ENCODE measurements at places on chromosomes 1 and 21.

- no peak for DNase-seq
Observed at GRCh38 chr1:8911416-8912309, 33.2 kb upstream of the ENO1 start.

GRCh38 chr1:66033781-66034180 is 241.1 kb downstream of the PDE4B start:
- DNase-seq: no peak

DNA sequence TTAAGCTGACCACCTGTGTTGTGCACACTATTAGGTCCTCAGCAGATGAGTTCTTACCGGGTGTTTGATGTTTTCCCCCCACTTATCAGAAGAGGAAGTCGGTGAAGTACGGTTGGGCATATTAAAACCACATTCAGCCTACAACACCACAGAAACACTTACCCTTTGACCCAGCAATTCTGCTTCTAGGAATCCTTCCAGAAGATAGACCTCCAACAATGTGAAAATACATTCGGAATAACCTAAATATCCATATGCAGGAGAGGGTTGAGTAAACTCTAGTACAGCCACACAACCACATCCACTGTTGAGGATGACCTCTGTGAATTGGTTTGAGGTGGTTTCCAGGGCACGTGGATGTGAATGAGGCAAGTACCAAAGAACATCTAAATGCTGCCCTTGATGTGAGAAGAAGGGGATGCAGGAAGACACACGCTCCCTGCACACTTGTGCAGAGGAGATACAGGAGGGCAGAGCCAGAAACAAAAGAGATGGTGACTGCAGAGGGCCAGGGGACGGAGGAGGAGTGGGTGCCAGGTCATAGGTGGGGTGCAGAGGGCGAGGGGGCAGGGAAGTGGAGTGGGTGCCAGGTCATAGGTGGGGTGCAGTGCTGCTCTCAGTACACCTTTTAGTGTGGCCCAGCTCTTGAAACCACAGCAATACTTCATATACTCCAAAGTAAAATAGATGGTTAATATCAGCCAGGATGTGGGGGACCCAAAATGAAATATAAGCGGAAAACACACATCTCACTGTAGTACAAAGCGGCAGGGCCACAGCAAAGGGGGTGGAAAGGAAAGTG is 12.8 kb downstream of the ADARB1 start:
- DNase-seq: no peak

DNA sequence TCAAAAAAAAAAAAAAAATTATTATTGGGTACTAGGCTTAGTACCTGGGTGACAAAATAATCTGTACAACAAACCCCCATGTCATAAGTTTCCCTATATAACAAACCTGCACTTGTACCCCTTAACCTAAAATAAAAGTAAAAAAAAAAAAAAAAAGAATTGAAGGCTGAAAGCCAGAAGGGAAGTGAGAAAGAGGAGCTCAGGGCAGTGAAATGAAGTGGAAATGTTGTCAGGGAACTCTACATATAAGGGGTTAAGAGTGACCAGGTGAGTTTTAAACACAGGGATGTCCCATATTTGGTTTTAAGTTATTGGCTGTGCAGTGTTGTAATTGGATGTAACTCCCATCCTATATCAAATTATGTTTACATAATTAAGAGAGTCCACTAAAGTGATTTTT is 85.7 kb upstream of the ABCD3 start:
- DNase-seq: no peak

GRCh38 chr1:4048921-4049320 is 148.8 kb upstream of the C1orf174 start:
- no peak for DNase-seq

- DNase-seq: no peak
Observed at GRCh38 chr1:236401698-236402097, 7.6 kb downstream of the EDARADD start.

DNA sequence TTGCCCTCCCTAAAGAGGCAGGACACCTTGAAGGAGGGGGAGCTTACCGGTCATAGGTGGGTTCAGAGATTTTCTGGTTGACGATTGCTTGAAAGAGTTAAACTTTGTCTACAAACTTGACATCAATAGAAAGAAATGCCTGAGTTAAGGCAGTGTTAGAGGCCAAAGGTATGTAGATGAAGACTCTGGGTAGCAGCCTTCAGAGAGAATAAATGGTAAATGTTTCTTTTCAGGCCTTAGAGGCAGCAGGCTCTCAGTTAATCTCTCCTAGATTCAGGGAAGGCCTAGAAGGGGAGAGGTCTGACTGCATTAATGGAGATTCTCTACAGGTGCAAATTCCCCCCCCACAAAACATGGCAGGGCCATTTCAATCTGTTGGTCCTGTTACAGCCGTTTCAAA is 27.7 kb downstream of the MX1 start:
- DNase-seq: no peak

DNA sequence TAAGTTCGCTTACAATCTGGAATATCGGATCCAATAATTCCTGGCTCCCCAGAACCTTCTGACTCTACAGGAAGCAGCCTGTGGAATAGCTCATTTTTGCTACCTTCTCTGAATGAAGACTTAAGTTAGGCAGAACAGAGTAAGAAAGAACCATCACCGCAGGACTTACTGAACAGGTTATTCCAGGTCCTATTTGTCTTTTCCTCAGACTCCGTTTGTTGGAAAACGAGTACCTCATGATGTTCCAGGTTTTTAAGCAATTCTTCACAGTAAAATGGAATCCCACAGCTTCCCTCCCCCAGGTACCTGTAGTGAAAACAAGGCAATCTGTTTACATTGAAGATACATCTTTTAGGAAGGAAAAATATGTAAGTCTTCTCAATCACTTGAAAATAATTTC is 59.8 kb downstream of the ADCY10 start:
- no peak for DNase-seq

- DNase-seq: no peak
Observed at GRCh38 chr1:223386013-223386412, 7.2 kb upstream of the CCDC185 start.

GRCh38 chr1:76330991-76331603 is 256.6 kb downstream of the ST6GALNAC3 start:
- DNase-seq: peak; percentile 32

DNA sequence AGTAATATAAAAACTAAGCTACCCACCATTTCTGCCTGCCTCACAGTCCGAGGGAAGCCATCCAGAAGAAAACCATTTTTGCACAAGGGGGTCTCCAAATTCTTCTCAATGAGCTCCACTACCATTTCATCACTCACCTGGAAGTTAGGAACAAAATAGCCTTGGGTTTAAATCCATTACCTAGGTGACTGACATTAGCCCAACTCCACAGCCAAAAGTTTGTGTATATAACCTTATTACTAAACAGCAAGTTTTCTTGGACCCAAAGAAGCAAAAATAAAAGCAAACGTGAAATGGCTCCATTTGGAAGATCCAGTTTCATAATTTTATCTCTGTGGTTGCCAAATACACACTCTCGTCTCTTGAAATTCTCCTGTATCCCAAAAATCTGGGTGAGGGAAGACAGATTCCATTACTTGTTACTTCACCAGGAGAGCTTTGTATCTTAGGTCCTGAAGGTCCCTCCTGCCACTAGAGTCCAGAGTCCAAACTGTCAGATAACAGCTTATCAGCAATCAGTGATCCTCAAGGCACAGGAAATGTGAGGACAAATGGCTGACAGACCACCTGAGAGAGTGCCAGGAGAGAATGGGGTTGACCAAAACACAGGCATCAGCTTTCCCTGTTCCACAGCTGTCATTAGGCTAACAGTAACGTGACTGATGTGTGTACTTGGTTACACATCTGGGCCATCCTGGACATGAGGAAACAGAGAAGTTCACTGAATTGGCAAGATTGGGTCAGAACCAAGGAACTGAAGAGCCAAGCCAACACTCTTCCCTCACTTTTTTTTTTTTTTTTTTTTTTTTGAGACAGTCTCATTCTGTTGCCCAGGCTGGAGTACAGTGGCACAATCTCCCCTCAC is 14.9 kb downstream of the AK2 start:
- DNase-seq: no peak

GRCh38 chr1:204361781-204362180 is 2.1 kb upstream of the PLEKHA6 start:
- no peak for DNase-seq

DNA sequence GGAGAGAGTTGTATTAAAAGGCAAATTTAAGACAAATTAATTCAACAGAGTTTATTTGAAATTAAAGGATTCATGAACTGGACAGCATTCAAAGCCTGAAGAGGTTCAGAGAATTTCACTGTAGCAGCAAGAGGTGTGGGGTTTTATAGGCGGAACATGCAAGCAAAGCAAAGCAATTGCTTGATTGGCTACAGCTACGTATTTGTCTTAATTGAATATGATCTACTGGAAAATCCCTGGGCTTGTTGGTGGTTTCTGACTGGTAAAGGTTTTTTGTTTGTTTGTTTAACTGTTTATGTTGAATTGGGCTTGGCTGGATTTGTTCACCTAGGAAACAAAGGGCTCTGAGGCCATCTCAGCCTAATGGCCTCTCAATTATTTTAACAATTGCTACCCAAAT is 61.5 kb downstream of the KCNK1 start:
- no peak for DNase-seq

GRCh38 chr1:208308221-208308620 is 64.0 kb upstream of the PLXNA2 start:
- DNase-seq: no peak

DNA sequence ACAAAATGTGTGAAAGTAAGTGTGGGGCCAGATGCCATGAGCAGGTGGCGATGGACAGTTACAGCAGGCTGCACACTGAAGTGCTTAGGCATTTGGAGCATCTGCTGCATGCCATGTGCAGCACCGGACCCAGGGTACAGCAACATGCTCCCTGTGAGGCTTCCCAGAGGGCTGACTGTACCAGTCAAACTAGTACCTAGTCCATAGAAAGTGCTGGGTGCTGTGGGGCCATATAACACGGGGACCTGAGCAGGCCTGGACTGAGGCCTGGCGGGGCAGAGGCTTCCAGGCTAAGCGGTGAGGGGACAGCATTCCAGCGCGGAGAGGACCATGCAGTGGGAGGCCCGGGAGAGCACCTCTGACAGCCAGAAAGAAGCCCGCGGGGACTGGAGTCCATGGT is 29.9 kb upstream of the PKP1 start:
- no peak for DNase-seq

- DNase-seq: no peak
Observed at GRCh38 chr21:26007951-26008498, 162.5 kb downstream of the APP start.

GRCh38 chr1:97143236-97143882 is 421.8 kb downstream of the PTBP2 start:
- no peak for DNase-seq

DNA sequence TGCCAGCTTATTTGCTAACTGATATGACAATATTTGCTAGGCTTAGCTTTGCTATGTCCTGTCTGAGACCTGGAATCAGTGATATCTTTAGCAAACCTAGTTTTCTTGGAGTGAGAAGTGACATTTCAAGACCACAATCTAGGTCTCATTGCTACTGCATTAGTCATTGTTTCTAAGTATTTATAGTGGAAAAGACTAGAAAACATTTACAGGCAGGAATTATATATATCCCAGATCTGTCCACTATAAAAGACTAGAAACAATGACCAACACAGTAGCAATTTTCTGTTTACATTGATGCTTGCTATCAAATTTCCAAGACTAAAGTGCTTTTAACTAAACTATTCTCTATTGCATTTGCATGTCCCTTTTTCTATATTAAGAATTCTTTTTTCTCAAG is 5.0 kb upstream of the RGS18 start:
- DNase-seq: no peak

DNA sequence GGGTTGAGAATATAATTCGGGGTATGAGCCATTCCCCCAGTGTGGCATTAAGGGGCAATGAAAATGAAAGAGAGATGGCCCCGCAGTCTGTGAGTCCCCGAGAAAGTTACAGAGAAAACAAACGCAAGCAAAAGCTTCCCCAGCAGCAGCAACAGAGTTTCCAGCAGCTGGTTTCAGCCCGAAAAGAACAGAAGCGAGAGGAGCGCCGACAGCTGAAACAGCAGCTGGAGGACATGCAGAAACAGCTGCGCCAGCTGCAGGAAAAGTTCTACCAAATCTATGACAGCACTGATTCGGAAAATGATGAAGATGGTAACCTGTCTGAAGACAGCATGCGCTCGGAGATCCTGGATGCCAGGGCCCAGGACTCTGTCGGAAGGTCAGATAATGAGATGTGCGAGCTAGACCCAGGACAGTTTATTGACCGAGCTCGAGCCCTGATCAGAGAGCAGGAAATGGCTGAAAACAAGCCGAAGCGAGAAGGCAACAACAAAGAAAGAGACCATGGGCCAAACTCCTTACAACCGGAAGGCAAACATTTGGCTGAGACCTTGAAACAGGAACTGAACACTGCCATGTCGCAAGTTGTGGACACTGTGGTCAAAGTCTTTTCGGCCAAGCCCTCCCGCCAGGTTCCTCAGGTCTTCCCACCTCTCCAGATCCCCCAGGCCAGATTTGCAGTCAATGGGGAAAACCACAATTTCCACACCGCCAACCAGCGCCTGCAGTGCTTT is 9.4 kb downstream of the PROX1 start:
- DNase-seq: no peak

GRCh38 chr21:44962403-44962966 is 22.7 kb downstream of the SLX9 start:
- no peak for DNase-seq

DNA sequence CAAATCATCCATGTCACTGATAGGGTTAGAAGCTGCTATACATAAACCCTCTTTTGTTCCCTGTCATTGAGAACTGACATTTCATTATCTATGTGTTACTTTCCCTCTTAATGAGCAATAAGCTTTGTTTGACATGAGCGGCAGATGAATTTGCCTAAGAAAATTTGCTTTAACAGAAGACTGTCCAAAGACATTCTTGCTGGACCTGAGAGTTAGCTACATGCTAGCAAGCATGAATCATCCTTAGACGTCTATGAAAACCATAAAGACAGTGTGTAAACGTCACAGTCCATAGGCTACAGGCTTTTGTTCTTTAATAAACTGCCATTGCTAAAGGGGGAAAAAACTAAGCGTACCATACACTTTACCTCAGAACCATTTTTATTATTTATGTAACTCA is 73.1 kb downstream of the TNFSF4 start:
- no peak for DNase-seq

DNA sequence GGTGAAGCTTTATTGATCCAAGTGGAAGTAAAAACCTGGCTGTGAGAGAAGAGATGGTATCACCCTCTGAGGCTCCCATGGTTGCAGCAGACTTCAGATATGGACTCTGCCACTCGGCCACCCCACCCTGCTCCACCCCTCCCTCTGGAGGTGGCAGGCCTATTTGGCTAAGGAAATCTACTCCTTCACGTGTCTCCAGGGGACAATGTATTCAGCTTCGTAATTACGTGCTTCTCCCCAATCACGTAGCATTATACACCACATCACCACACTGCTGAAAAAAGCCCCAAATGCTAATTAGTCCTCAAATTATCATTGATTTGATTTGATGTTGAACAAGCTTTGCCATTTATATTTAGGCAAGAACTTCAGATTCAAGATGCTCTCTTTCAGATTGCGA is 220.7 kb downstream of the OMA1 start:
- DNase-seq: no peak

DNA sequence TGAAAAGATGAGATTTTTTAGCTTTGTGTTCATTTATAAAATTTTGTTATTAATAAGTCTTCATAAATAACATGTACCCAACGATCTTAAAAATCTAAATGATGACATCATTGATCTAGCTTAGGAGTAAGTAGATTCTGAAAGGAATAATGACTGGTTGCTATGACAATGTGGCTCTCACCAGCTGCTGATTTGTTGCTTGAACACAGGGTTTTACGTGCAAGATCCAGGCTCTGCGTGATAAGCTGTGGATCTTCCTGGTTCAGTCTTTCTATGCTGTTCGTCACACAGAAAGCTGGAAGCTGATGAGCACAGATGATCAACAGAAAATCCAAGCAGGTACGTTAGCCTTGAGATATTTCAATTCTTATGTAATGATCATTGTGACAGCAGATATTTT is 49.1 kb upstream of the C1orf146 start:
- DNase-seq: no peak

- DNase-seq: no peak
Observed at GRCh38 chr1:169909499-169909898, 15.8 kb upstream of the SCYL3 start.

Data from stimulated activated CD4-positive, alpha-beta T cell treated with anti-CD3 and anti-CD28 coated beads, Interleukin-2, amount 100 ng/mL, for 4 hours (primary cell).